ENCODE measurements at places on chromosomes 6 and 20.

- DNase-seq = no peak
Observed at GRCh38 chr6:39451831-39452230, 129.3 kb upstream of the KCNK16 start.

GRCh38 chr6:41657131-41658094 lies 19.1 kb downstream of the MDFI start:
- no peak for DNase-seq

- DNase-seq = no peak
Observed at GRCh38 chr6:98672681-98673475, 161.5 kb upstream of the POU3F2 start.

DNA sequence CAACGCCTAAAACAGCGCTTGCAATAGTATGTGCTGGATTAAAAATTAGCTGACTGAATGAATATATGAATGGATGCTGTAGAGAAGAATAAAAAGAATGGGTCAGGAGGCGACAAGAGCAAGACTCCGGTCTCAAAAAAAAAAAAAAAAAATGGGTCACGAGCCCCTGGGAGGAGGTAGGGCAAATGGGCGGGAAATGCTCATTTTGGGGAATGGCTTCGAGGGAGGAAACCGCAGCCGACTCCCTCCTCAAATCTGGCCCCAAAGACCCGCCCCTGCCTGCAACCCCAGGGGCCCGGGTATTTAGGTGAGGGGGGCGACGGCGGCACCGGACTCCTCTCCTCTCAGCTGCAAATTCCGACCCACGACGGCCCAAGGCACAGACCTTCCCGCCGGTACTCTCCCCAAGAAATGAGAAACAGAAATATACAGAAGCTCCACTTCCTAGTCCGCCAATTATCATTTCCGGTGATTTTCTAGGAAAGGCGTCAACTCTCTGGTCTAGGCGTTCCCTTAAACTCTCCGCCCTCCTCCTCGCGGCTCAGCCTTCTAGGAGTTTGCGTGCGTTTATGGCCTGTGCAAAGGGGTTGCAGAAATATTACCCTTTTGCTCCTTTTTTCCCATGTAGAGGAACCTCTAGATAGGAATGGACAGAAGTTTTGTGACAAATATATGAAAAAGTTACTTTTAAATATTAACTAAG lies at the start of gene ZNF311:
Gene ZNF311 (minus strand): TSS at position 133 of the 703 bp plus-strand sequence. CDS start 1,361 bp downstream, outside the sequence.
- DNase-seq = no peak

GRCh38 chr6:39646751-39647420 lies 78.3 kb downstream of the KIF6 start:
- DNase-seq = no peak

DNA sequence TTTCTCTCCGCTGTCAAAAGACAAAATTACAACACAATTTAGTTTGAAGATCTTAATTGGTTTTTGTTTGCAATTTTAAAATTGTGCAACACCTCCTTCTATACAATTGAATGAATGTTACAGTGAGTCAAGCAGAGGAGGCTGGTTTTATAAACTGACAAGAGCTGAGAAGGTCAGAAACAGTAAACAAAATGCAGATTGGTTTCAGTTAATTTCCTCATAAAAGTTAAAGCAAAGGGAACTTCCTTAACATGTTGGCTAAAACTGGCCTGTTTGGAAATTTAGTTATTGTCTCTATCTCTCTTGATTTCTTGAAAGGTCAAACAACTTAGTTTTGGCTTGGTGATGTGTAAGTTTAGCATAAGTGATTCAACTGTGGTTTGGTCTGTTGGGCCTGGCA lies 22.2 kb downstream of the KHDC1L start:
- DNase-seq = no peak

DNA sequence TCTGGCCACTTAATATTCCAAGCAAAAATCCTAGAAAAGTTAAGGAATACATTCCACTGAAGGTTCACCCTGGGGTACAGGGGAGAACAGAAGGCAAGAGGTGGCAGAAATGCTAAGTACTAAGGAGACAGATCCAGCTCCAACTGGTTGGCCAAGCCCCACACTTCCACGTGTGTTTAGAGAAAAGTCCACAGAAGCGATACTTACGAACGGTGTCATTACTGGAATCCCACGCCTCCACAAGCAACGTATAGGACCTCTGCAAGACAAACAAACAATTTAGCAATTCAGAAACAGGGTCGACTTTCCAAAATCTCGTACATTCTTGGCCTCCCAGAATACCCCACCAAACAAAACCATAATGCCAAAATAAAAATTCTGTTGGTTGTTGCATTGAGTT lies 10.0 kb downstream of the JAG1 start:
- no peak for DNase-seq

DNA sequence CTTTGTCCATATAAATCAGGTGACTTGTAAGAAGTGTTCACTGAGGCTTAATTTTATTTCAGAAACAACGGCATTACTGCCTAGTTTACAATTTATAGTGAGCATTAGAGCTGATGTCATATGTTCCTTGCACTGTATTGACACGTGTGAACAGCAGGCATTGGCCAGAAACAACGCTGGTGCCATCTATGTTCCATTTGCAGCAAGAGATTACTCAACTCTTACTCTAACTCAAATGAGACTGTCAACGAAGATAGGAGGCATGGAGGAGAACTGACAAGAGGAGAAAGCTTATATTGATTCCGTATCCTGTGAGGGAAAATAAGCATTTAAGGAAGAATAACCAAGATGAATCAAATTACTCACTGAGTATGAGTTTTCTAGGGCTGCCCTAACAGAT lies 48.4 kb downstream of the MTFR2 start:
- no peak for DNase-seq

DNA sequence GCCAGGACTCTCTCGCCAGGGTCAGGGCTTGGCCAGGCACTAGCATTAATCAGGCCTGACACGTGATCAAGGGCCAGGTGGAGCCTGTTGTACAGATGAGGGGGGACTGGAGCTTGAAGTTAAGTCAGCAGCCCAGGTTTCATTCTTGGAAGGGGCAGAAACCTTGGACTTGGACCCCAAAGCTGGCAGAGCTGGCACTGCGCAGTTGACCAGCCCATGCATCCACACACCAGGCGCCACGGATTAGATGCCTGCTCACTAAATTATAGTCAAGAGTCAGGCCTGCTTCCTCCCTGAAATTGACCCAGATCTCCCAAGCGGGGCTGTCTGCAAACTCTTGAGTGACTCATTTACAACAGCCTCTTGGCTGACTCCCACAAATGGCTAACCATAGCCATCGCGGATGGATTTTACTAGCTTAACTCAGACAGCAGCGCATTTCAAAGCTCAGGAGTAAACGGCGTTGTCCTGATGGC lies 4.1 kb upstream of the TAF4 start:
- DNase-seq = peak; percentile 21

DNA sequence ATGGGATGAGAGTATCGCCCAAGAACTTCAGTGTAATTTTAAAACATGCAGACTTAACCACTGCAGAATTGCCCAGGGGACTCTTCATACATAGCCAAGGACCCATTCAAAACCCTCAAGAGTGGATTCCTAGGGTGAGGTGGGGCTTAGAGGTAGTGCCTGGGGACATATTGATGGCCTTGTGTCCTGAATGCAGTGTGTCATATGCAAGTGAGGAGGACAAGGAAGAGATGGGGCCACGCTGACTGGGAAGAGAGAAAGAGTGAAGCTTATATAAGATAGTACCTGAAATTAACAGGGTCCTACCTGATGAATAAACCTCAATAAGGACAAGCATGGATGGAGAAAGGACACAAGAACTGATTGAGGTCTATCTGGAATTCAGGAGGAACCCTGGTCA lies 13.9 kb downstream of the MYL9 start:
- DNase-seq = no peak

GRCh38 chr6:72748759-72749158 lies 126.9 kb downstream of the KCNQ5 start:
- peak; percentile 71 for DNase-seq

- no peak for DNase-seq
Observed at GRCh38 chr6:123519189-123519505, 117.6 kb downstream of the TRDN start.

GRCh38 chr6:43983632-43984031 lies 143.6 kb downstream of the MRPL14 start:
- no peak for DNase-seq

DNA sequence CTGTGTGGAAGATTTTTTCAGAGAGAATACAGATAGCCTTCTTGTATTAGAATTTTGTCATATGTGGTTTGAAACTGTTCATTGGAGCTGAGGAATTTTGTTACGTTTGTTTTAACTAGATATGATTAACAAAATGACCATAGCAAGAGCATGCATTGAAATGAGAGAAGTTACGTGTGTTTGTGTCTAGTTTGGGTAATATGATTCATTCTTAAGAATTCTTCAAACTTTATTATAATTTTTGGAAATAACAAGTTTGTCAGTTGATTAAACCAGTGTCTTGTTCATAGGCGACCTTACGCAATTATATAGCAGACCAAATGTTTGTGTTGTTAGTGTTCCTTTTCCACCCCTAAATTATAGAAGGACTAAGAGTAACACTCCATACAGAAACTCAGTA lies 5.5 kb downstream of the GMNN start:
- no peak for DNase-seq

DNA sequence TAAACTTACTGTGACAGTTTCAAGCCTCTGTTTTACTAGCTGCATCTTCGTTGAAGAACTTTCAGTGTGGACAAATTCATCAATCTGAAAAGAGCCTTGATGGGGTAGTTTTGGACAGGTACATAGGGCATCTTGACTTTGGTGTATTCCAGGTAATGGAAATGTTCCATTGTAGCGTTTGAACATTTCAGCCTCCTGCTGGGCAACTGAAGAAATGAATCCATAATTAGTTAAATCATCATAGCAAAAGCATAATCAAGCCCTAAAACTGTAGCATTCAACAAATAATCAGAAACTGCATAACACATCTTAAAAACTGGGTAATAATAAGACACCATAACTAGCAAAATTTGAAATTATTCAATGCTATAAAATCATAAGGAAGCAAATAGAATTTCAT lies 86.2 kb downstream of the AHI1 start:
- DNase-seq = no peak

- no peak for DNase-seq
Observed at GRCh38 chr6:17038316-17038715, 63.5 kb upstream of the STMND1 start.

DNA sequence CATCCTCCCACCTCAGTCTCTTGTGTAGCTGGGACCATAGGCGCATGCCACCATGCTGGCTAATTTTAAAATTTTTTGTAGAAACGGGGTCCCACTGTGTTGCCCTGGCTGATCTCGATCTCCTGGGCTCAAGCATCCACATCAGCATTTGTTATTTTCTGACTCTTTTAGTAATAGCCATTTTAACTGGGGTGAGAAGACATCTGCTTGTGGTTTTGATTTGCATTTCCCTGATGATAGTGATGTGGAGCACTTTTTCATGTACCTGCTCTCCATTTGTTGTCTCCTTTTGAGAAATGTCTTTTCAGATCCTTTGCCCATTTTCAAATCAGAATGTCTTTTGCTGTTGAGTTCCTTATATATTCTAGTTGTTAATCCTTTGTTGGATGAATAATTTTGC lies 22.2 kb upstream of the TULP4 start:
- no peak for DNase-seq

GRCh38 chr6:51854876-51855275 lies 232.5 kb downstream of the PKHD1 start:
- DNase-seq = no peak

GRCh38 chr20:10221021-10221420 lies 2.4 kb downstream of the SNAP25 start:
- no peak for DNase-seq

DNA sequence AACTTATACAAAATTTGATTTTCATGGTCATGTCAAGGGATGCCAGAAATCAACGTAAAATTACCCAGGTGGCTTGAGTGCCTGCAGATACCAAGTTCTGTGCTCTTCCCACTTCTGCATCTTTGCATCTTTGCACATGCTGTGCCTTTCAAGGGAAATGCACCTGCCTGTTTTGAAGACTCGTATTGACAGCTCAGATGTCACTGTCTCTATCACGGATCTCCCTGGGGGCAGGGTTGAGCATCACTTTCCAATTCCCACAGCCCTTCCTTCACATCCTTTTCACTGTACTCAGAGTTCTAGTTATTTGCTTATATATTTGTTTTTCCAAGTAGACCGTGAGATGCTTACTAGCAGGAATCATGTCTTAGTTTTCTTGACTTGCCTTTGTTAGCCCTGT lies 274.2 kb downstream of the CDH26 start:
- no peak for DNase-seq

- no peak for DNase-seq
Observed at GRCh38 chr6:73083886-73084285, 141.4 kb downstream of the KHDC1L start.

- DNase-seq = peak; percentile 98
Observed at GRCh38 chr20:41329435-41330342, 10.9 kb upstream of the LPIN3 start.

DNA sequence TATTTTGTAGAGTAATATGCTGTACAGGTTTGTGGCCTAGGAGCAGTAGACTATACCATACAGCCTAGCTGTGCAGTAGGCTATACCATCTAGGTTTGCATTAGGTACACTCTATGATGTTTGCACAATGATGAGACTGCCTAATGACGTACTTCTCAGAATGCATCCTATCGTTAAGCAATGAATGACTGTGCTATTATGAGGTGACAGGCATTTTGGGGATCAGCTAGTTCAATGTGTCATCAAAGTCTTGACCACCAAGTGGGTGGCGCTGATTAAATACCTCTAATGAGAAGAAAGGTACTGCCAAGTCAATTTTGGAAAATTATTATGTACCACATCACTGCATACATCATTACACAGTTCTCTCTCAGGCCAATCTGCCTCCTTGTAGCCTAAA lies 190.2 kb downstream of the BACH2 start:
- no peak for DNase-seq

GRCh38 chr6:89048985-89049384 lies 31.6 kb upstream of the PNRC1 start:
- no peak for DNase-seq

GRCh38 chr20:63829603-63829944 lies 1.5 kb downstream of the ZBTB46 start:
- DNase-seq = no peak

GRCh38 chr6:35312807-35313206 lies 15.2 kb downstream of the DEF6 start:
- no peak for DNase-seq

DNA sequence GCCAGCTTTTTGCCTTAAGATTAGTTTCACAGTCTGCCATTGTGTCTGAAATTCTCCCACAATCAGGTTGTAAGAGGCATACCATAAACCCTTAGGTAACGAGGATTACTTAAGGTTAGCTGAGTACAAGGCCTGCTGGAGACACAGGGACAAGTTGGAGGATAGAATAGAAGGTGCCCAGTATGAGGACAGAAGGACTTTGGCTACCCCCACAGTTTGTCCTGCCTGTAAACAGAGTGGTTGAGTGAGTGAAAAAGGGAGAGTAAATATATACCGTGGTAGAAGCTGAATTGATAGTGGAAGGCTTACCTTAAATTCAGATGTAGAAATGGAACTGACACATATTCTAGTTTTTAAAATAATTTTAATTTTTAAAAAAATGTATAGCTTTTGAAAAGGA lies 19.3 kb downstream of the RPRD1B start:
- DNase-seq = no peak

All from AG04449 (cell line).